ENCODE measurements at places on chromosomes 7 and 10. TPM values are rescaled to one million over a fixed set of nuclear protein-coding genes. Genes with fewer than 3 reads are reported as not detected.

- no peak for DNase-seq
- no peak overlapping the region for H3K27ac ChIP-seq
- H3K4me3 ChIP-seq: no peak overlapping the region
- peaks cover 21% of the 10 kb centered on the region for H3K27me3 ChIP-seq
- H3K36me3 ChIP-seq: no peaks in the 10 kb centered on the region
Observed at GRCh38 chr10:124329362-124329761, 89.4 kb downstream of the OAT start.

DNA sequence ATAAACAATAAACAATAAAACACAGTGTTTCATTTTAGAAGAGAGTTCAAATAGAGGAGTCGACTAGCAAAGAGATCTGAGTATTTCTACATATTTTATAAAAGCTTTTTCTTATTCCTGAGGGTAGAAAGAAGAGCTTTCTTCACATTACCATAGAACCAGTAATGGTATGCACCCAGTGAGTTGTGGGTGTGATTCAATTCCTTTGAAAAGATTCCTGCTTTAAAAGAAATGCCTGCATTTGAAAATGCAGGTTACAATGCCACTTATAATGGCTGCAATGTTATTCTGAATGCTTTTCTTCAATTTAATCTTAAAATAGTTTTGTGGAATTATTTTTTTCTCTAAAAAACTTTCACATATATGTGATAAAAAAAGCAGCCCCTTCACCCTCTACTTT, 178.1 kb downstream of the CDC14C start:
- H3K36me3 ChIP-seq: no peaks in the 10 kb centered on the region
- no peak overlapping the region for H3K27ac ChIP-seq

DNA sequence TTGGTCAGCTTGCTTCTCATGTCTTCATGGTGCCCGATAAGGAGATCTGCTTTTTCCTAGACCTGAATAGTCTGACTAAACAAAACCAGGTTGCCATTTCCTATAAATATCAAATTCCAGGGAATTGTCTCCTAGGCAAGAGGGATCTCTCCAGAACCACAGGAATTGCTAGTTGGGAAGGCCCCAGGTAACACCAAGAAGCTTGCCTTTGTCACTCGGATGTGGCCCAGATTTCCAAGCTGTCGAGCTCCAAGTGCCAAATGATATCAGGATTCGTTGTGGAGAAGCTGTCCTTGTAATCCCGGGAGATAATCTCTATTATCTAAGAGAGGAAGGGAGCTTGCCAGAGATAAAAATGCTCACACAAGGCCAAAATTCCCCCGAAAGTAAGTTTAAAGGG, 1288.5 kb upstream of the AUTS2 start:
- H3K4me1 ChIP-seq: no peaks in the 10 kb centered on the region
- no peaks in the 10 kb centered on the region for H3K27me3 ChIP-seq
- no peaks in the 10 kb centered on the region for H3K36me3 ChIP-seq
- H3K4me3 ChIP-seq: no peak overlapping the region
- DNase-seq: no peak

Gene FGL2
- 7.7 TPM for total RNA-seq
